ENCODE measurements at places on chromosomes 6 and 20.
A peak's percentile ranks its signal among the peaks of the same experiment; 100 is the strongest.

DNA sequence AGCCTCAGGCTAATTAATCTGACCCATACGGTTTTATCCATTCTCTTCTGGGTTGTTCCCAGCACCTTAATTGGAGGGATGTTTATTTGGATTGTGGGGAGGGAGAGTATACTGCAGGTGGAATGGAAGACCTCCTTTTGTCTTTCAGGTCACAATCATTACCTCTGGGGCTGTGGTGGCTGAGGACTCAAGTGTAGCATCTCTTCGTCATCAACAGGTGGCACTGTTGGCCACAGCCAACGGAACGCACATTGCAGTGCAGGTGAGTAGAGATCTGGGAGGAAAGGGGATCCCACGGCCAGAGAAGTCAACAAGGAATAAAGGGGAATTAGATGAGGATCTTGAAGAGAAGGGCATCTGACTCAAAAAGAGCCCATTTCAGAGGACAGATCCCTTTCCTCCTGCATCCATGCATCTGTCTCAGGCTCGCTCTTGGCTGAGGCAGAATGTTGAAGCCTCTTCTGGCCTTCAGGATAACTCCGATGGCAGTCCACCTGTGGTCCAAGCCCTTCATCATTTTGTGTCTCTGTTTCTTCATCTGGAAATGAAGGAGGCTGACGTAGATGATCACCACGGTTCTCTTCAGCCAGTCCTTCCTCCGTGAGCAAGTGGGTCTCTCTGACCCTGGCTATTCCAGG lies 3.2 kb upstream of the DEF6 start:
- DNase-seq = peak; percentile 72

GRCh38 chr6:43368259-43369160 lies 937 bp downstream of the ZNF318 start:
- DNase-seq = peak; percentile 74

GRCh38 chr20:4813863-4814695 lies 92.4 kb downstream of the PRND start:
- peak; percentile 61 for DNase-seq

- no peak for DNase-seq
Observed at GRCh38 chr6:53758496-53758895, 36.3 kb upstream of the LRRC1 start.

- no peak for DNase-seq
Observed at GRCh38 chr6:32713241-32713640, 27.9 kb upstream of the HLA-DQA2 start.
